ENCODE measurements at places on chromosomes 7 and 10. TPM values are rescaled to one million over a fixed set of nuclear protein-coding genes. Genes with fewer than 3 reads are reported as not detected.

DNA sequence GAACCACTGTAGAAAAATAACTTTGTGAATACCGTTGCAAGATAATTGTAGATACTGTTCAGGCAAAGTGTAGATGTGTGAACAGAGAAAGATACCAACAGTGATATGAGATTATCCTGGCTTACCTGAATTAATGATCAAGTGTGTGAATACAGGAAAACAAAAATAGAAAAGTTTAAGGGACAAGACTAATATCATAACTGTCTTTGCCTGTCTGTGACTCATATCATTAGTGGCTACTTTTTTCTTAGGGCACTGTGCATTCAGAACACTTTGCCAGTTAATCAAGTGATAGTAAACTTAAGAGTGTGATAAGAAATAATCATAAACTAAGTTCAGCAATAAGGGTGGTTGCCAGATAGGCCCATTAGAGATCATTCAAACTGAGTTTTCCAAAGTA, 323.0 kb upstream of the LRGUK start:
- no peak for DNase-seq

- no peak for DNase-seq
Measured at GRCh38 chr7:121479466-121479865, 83.4 kb upstream of the FAM3C start.

The PLEKHA8 gene
- 1.7 TPM for polyA plus RNA-seq

The H2AZ2 gene
- 163 TPM for polyA plus RNA-seq

The PANK1 gene
- 5.0 TPM for polyA plus RNA-seq
